ENCODE measurements at places on chromosomes 6 and 20.
A peak's percentile ranks its signal among the peaks of the same experiment; 100 is the strongest.

DNA sequence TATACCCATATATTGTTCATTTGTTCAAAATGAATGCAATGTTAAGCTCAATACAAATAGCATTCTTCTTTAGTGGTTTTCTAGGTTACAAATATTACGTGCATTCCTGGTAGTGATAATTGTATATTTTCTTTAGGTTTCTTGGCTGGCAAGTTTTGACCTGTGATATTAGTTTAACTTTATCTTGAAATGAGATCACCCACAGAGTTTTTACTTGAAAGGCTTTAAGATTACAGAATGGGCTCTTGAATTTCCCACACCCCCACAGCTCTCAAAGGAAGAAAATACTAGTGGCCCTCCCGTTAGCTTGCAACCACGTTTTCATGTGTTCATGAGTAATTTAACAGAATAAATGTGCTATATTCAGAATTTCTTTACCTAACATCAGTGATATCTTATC is 1315.5 kb upstream of the GJE1 start:
- DNase-seq, result no peak

DNA sequence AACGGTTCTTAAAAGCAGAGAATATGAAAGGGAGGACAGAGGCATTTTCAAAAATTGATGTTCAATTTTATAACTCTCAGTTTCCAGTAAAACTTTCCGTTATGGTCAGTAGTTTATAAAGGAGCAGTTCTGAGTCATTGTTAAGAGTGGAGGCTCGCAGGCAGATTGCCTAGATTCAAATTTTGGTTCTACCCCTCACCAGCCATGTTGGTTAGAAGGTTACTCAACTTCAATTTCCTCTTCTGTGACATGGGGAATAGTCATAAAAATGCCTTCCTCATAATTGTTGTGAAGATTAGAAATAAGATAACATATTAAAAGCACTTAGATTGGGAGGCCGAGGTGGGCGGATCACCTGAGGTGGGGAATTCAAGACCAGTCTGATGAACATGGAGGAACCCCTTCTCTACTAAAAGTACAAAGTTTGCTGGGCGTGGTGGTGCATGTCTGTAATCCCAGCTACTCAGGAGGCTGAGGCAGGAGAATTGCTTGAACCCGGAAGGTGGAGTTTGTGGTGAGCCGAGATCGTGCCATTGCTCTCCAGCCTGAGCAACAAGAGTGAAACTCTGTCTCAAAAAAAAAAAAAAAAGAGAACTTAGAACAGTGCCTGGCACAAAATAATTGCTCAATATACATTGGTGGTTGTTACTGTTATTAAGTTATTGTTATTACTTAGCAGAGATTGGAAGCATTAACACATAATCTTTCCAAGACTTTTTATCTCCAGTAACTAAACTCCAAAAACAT is 348.9 kb downstream of the NRN1 start:
- no peak for DNase-seq

DNA sequence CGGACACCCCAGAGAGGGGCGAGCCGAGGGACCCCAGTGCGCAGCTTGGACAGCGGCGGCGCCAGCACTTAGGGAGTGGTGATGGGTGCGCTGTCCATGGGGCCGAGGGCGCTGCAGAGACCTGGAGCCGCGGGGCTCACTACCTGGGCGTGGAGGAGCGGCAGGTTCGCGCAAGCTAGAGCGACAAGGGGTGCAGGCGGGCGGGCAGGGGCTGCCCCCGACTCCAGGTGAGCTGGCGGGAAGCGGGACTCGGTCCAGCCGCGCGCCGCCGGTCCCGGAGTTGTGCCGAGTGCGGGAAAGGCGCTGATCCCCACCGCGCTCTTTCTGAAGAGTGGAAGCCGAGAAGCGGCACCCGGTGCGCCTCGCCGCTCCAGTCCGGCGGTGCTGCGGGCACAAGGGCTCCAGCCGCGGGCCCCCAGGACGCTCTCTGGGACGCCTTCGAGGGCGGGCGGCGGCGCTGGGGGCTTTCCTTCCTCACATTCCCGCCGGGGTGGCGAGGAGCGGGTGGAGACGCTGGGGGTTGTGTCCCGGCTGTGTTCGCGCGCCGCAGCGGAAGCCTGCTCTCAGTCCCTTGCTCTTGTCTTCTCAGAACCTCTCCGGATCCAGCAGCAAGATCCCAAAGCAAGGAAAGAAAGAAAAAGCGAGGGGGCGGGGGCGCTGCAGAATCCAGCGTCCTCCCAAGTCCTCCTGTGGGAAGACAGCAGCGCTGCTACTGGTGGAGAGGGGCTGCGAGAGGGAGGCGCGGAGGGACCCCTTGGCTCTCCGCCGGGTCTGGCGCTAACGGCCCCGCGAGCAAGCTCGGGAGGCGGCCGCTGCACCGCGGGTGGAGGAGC is at the start of gene B3GAT2:
Gene B3GAT2, minus strand, starts transcription at position 610 of the 833 bp plus-strand sequence. CDS start 631 bp downstream, outside the sequence.
- no peak for DNase-seq

DNA sequence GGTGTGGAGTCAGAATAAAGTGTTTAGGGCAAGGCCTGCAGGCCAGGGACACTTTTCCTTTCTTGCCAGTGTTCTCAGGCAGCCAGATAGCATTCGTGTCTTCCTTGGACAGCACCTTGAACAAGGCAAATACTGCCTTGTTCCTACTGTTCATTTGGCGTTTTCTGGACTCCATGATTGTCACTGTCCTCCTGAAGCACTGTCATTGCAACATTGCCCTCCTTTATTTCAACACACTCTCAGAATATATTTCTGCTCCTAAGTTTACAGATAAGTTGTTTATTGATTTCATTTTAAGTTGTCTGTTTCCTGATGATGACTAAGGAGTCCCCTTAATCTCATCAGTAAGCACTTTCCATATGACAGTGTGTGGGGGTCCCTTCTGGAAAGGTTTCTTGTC is 15.1 kb upstream of the DEF6 start:
- no peak for DNase-seq

- DNase-seq, result no peak
These were observed 200.6 kb downstream of the MEI4 start for GRCh38 chr6:77853401-77853800.

DNA sequence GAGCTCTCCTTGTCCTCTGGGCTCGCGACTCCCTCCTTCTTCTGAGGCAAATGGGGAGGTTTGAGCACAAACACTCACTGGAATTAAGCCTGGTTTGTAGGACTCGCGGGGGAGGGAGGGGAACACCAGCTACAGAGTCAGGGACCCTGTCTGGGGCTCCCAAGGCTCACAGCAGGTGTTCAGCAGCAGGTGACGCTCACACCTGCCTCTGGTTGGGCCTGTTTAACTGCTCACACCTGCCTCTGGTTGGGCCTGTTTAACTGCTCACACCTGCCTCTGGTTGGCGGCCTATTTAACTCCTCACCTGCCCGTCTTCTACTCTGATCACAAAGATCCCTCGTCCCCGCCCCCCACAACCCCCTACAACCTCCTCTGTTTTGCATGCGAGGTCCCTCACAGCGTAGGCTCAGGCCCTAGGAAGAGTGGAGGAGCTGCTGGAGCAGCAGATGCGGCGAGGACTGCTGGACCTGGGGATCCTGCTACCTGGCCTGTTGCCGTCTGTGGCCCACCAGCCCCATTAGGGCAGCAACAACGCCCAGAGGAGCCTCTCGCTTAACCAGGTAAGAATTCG is 181.9 kb downstream of the ERMARD start:
- DNase-seq, result no peak

DNA sequence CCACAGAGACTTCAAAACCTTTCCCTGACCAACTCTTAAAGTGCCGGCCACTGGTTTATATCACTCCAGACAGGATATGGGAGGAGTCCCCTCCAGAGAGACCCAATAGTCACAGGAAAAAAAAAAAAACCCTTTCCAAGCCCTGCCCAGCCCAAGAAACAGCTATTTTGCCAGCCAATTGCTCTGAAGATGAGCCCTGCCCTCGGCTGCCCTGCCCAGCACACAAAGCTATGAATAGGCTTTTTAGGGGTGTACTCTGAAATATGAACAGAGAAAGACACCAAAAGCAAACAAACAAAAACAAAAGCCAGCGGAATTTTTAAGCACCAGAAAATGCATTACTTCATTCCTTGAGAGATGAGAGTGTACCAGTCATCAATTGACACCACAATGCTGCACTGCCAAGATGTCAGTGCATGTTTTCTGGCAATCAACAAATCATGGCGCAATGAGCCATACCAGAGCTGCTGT is 275.1 kb downstream of the C6orf118 start:
- DNase-seq, result no peak

- DNase-seq, result no peak
These were observed 13.2 kb downstream of the SIRPG start for GRCh38 chr20:1644101-1644962.

DNA sequence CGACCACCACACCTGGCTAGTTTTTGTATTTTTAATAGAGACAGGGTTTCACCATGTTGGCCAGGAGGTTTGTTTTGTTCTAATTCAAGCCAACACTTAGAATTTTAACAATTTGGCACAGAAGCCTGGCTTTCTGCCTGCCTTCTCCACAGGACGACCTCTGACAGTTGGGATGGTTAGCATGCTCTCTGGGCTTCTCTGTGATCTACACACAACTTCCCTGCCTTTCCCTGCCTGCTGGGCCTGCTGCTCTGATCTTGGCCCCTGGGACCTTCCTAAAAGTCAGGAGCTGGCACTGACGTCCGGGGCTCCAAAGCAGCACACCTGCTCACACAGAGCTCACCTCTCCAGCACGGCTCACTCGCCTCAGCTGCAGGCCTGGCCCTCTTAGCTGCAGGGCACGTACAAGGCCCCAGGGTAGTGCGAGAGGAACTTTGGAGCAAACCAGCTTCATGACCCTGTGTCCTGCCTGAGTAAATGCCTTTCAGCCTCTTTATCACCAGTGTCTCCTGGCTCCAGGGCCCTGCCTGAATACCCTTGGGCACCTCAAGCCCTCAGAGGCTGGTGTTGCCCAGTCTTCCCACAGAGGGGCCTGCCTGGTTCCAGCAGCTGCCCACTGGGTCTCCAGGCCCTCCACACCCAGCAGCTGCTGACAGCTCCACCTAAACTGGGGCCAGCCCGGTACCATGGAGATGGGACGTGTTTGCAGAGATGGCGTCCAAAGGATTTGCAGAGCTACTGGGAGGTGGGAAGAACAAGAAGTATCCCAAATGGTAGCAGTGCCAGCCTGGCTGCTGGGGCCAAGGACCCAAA is 96.0 kb downstream of the PSMB1 start:
- no peak for DNase-seq

DNA sequence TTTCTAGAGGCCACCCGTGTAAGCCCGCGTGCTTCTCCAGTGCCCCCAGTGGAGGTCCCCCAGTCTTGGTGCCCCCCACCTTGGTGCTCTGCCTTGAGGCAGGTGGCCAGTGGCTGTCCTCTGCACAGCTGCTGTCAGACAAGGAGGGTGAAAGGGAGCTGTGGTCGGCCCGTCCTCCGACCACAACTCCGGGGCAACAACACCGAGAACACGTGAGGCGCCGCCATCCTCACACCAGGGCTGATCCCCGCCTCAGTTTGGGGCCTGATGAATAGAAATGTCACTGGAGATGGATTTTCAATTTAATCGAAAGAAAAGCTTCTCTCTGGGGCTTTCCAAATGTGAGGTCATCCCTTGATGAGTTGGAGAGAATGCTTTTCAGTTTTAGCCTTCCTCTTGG is 304.6 kb downstream of the CDH4 start:
- no peak for DNase-seq

DNA sequence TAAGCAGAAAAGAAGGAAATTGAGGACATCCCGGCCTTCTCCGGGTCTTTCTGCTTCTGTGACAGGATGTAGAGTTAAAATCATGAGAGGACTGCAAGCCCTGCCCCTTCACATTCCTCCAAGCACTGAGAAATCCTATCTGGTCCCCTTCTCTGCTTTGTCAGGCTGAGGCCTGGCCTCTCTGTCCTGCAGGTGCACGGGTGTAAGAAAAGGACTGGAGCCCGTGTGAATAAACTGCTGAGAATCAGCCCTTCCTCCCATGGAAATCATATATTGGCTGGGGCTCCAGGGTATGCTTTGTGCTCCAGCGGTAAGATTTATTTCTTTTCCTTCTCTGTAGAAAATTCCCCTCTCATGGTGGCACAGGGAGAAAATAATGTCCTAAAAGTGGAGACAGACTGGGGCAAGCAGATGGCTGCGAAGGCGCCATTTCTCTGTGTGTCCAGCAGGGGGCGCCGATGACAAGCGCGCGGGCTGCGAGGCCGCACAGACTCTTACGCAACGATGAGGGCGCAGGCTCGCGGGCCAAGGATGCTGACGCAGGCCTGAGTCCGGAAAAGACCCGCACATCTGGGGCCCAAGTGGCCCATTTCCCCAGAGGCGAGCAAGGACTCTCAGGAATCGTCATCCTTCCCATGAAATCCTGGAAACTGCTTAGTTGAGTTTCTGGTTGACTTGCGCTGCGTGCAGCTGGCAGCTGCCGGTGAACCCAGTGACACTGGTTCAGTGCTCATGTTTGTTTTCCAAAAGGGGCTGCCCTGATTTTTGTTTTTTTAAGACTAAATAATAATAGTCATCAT is 258.6 kb downstream of the ADGB start:
- peak; percentile 62 for DNase-seq

DNA sequence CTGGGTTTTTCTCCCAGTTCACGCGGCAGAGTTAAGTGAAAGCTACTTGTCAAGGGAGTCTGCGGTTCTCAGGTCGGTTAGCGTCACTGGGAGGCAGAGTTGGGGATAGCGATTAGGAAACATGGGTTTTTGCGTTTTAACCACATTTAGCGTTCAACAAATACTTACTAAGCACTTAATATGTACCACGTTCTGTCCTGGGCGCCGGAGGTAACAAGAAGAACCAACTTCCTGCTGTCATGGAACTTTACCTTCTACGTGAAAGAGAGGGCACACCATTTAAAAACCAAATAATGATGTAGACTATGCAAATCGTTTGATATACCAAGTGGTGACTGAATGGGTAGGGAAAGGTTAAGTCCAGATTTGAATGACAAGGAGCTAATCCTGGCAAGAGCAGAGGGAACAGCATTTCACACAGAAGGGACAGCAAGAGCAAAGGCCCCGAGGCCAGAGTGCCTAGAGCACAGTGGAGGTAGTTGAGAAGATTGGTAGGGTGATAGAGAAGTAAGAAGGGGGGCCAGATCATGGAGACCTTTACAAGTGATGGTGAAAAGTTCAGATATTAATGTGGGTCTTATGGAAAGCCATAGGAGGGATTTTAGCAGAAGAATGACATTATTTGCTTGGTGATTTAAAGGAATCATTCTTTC is 744 bp downstream of the RIOK1 start:
- no peak for DNase-seq

DNA sequence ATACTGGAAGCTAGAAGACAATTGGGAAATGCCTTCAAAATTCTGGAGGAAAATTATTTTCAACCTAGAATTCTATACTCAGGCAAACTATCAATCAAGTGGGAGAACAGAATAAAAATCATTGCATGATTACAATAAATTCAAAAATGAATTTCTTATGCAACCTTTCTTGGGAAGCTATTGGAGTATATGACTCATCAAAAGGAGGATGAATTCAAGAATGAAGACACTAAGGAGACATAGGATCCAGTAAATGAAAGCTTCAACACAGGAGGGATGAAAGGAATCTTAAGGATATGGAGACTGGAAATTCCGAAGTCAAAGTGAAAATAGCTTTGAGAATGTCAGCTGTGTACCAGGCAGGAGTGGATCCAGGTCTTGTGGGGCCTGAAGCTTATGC is 12.6 kb upstream of the UBR2 start:
- DNase-seq, result no peak

- DNase-seq, result no peak
These were observed 491.8 kb downstream of the CD109 start for GRCh38 chr6:74187811-74188210.

GRCh38 chr6:105988812-105989577 is 97.1 kb upstream of the PRDM1 start:
- no peak for DNase-seq

GRCh38 chr20:4472906-4473305 is 248.8 kb upstream of the PRND start:
- DNase-seq, result no peak

- no peak for DNase-seq
These were observed 158.3 kb downstream of the GRM4 start for GRCh38 chr6:33987531-33988021.

GRCh38 chr6:160101277-160102205 is 20.1 kb upstream of the SLC22A1 start:
- no peak for DNase-seq

Measured in stimulated activated CD8-positive, alpha-beta memory T cell treated with anti-CD3 and anti-CD28 coated beads, Interleukin-15, amount 100 ng/mL, for 48 hours (primary cell).